Effector CD4-positive, alpha-beta T cell (primary cell): ENCODE measurements at places on chromosomes 6 and 20.

DNA sequence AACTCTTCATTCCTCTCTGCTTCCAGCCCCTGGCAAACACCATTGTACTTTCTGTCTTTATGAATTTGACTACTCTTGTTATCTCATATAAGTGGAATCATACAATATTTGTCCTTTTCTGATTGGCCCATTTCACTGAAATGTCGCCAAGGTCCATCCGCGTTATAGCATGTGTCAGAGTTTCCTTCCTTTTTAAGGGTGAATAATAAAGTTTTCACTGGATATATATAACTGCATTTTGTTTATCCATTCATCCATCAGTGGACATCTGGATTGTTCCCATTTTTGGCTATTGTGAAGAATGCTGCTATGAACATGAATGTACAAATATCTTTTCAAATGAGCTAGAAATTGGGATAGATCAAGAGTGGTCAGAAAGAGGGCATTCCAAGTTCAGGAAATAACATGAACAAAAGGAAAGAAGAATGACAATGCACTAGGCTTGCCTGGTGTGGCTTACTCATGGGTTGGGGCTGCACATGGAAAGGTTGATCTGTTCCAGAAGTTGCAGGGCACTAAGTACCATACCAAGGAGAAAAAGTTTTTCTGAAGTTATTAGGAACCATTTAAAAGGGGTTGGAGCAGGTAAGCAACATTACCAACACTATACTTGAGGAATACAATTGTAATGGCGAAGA, 10.0 kb upstream of the L3MBTL3 start:
- no peak for DNase-seq

GRCh38 chr6:18242062-18242851, 22.1 kb downstream of the DEK start:
- DNase-seq: no peak

- DNase-seq: no peak
Observed at GRCh38 chr20:37540001-37540400, 12.3 kb upstream of the BLCAP start.

DNA sequence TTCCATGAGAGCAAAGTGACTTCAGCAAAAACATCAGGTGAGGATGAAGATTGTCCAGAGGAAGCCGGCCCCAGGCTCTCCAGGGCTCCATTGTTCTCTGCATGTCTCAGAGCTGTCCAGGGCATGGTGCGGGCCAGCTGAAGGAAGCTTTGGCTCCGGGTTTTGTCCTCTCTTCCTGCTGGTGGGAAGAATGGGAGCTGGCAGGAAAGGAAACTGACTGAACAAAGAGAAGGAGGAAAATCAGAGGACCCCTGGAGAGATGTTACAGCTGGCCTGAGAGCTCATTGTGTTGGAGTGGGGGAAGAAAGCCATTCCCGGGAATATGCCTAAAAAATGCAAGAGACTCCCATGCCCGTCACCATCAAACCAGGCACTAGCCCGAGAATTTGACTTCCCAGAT, 27.1 kb downstream of the PRND start:
- no peak for DNase-seq

GRCh38 chr6:121274666-121275295, 59.5 kb downstream of the TBC1D32 start:
- no peak for DNase-seq
